Foreskin keratinocyte (primary cell): ENCODE measurements at places on chromosomes 11 and 22. TPM values are rescaled to one million over a fixed set of nuclear protein-coding genes. Genes with fewer than 3 reads are reported as not detected.

The OR52I1 gene
- not detected in 2 replicates for polyA plus RNA-seq

DNA sequence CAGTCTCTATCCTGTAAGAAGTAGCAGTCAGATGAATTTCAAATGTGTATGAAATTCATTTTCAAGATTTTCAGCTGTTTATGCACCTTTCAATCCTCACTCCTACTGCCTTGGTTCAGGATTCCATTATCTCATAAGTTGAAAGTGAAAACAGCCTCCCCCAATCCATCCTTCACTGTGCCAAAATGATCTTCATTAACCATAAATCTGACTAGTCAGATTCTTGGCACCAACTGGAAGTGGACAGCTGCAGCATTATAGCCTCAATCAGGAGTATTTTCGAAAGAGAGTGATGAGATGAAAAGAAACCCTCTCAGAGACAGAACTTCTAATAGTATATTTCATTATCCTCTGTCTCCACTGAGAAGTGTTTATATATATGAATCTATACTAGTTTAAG, 365.3 kb upstream of the PDGFD start:
- DNase-seq, result no peak

- DNase-seq, result no peak
Measured at GRCh38 chr22:31398231-31398630, 1.2 kb upstream of the DRG1 start.

DNA sequence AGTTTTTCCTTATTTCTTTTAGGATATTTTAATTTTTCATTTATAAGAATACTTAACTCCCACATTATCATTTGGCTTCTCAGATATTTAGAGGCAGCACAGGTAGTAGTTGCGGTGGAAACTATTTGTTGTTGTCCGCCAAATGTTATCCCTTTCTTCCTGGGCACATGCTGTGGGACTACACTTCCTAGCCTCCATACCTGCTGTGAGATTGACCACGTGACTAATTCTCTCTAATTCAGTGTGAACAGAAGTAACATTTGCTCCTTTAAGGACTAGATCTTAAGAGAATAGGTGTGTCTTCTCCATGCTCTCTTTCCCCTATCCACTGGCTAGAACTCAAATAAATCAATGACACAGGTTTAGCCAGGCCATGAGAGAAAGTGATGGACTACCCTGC, 136.5 kb downstream of the ATG16L2 start:
- DNase-seq, result no peak

- no peak for DNase-seq
Measured at GRCh38 chr22:45009606-45010531, at the start of gene PHF21B. PHF21B (minus strand) TSS chr22:45010005; CDS start chr22:45009549, 456 bp downstream.

DNA sequence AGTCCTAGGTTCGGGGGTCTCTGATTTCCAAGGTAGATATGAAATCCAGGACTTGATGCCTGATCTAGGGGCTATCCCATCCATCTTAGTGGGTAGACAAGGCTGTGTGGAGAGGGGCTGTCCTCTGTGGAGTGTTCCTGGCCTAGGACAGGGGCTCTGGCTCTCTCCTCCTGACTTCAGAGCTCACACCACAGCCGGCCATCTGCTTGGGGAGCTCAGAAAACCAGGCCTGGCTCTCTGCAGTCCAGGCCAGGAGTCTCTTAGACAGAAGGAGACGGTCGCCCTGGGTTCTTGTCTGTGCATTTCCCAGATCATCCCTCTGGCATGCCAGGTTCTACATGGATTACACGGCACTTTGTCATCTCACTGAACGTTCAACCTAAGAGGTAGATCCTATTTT, 17.9 kb downstream of the TUB start:
- DNase-seq, result peak; percentile 44
